Activated CD8-positive, alpha-beta T cell treated with anti-CD3 and anti-CD28 coated beads for 36 hours (primary cell): ENCODE measurements at places on chromosomes 11 and 22.
A peak's percentile ranks its signal among the peaks of the same experiment; 100 is the strongest.

DNA sequence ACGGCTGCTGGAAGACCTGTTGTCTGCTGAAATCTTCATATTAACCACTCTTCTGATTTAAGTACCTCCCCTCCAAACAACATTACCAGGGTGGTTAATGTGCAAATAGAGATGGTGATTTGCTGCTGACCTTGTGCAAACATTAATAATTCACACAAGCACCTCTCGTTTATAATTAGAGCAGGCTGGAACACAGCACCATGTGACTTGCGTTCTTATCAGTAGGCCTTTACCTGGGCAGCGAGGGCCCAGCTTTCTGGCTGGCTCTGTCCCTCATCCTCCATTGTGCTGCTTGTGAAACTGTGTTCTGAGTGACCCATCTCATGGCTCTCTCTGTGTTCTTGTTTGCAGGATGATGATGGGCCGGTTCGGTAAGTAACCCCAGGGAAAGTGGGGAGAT is 41.0 kb upstream of the PARVG start:
- no peak for DNase-seq

DNA sequence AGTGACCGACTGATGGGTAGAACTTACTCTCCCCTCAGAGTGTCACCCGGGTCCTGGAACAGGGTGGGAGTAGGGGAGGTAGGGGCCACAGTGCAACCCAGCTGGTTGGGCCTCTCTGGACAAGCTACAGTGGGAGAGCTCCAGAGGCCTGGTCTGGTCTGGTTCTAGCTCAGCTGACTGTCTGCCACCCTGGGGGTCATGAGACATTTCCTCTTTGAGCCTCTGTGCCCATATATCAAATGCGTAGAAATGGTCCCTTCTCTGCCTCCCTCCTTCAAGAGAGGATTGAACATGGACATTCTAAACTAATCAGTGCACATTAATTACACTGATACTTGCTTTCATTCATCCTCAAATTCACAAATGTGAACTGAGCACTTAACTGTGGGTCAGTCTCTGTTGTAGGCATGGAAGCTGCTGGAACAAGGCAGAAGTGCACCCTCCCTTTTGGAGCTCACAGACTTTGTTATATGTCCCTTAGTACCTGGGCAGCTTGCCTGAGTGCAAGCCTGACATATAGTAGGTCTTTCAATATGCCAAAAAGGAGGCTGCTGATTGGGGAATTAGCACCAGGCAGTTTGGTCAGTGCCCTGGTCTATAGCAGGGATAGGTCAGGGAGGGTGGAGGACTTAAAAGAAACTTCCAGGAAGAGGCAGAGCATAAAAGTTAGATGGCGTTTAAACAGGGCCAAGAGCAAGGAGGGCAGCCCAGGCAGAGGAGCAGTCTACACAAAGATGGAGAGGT is 25.7 kb downstream of the ARHGEF17 start:
- DNase-seq, result no peak

DNA sequence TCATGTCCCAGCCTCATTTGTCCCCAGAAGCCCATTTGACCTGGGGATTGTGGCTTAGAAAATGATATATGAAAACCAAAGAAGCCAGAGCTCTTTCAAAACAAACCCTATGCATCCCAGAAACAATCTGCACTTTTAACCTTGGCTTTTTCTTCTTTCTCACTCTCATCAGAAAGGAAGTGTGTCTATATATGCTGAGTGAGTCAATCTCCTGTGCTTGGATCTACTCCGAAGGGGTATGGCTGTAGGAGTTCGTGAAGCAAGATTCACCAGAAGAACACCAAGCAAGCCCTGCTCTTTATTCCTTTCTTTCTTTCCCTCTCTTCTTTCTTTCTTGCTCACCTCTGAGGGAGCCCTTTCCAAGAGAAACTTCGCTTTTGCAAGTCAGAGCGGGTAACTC is 636 bp downstream of the PAMR1 start:
- DNase-seq, result no peak

DNA sequence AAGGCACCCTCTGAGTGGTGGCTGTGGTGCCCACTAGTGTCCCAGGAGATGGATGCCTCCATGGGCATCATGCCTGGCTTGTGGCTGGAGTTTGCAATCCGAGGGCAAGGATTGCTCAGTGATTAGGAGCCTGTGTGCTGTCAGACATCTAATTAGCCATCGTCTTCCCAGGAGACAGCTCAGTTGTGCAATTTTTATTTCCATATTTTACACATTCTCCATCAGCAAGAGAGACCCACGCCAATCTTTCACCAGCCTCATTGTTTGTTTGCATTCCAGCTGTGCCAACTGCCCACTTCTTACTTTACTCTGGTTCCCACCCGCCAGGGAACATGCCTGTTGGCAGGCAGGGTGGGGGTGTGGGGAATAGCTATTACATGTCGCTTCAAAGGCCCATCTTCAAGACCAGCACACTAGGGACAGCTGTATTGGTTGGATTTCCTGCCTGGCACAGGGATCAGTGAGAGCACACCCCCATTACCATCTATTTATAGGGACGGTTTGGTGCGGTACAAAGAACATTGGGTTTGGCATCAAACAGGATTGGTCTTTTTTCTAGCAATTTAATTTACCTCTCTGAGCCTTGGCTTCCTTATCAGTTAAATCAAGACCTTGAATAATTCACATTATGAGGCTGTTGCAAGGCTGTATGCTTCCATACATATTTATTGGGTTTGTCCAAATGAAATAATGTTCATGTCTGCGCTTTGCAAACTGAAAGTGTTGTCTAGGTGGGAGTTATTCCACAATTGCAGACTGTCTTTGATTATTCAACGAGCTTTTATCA is 80.7 kb upstream of the NAV2 start:
- DNase-seq, result no peak

DNA sequence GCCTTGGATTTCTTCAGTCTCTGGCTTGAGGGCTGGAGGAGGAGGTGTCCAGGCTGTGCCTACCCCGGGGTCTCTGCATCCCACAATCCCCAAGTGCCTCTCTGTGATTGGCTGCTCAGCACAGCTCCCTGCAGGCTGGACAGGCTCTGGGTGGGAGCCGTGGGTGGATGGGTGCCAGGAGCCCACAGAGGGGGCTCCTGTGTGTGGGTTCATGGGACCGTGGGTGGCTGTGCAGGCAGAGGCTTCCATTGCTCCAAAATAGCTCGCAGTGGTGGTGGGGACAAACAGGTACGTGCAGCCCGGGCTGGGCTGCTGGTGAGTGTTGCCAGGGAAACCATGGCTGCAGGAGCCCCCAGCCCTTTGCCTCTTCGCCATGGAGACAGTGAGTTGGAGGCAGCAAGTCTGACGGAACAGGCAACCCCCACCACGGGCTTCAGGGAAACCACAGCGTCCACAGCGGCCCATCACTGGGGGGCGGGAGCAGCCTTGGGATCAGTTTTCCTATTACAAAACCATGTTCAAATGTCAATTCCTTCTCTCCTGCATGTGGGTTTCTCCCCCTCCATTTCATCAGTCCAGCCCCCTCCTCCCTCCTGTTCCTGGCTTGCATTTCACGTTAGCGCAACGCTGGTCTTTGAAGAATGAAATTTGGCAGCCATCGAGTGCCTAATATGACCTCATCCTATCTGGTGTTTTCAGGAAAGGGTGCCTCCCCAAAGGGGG is 155.2 kb downstream of the TRIM29 start:
- DNase-seq, result no peak

DNA sequence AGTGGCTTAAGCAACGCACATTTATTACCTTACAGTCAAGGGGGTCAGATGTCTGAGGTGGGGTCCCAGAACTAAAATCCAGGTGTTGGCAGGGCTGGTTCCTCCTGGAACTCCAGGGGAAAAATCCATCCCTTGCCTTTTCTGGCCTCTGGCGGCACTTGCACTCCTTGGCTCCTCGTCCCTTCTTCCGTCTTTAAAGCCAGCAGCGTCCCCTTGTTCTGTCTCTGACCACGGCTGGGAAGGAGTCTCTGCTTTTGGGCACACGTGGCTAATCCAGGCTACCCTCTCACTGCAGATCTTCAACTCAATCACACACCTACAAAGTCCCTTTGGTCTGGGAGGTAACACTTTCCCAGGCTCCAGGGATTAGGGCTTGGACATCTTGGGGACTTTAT is 73.5 kb upstream of the WNT7B start:
- DNase-seq, result no peak

GRCh38 chr11:71787098-71787823 is 45.7 kb upstream of the DEFB108B start:
- DNase-seq, result peak; percentile 95

DNA sequence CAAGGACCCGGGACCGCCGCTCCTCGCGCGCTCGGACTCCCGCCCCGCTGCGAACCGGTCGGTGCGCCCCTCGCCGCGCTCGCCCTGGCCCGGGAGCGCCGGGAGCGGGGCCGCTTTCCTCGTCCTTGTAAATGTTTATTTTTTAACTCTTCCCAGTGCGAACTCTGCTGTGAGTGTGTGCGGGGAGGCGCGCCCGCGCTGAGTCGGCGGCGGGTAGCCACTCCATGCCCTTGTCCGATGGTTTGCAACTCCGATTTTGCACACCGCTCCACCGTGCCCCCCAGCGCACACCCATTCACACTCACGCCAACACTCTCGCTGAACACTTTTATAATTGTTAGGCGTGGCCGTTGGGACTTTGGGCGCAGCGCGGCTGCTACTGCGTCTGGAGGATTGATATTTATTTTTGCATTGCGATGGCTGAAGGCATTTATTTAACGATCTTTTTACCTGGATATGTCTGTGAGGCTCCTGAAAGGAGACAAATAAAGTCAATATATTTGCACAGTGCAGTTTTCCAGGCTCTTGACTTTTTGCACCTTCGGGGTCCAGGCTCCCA is 1.0 kb downstream of the C11orf96 start:
- no peak for DNase-seq

- no peak for DNase-seq
These were observed 35.2 kb downstream of the NARS2 start for GRCh38 chr11:78539506-78539905.

- DNase-seq, result no peak
These were observed 102.9 kb upstream of the PLET1 start for GRCh38 chr11:112363527-112363926.

- no peak for DNase-seq
These were observed 26.7 kb downstream of the ALG8 start for GRCh38 chr11:78112582-78113275.

DNA sequence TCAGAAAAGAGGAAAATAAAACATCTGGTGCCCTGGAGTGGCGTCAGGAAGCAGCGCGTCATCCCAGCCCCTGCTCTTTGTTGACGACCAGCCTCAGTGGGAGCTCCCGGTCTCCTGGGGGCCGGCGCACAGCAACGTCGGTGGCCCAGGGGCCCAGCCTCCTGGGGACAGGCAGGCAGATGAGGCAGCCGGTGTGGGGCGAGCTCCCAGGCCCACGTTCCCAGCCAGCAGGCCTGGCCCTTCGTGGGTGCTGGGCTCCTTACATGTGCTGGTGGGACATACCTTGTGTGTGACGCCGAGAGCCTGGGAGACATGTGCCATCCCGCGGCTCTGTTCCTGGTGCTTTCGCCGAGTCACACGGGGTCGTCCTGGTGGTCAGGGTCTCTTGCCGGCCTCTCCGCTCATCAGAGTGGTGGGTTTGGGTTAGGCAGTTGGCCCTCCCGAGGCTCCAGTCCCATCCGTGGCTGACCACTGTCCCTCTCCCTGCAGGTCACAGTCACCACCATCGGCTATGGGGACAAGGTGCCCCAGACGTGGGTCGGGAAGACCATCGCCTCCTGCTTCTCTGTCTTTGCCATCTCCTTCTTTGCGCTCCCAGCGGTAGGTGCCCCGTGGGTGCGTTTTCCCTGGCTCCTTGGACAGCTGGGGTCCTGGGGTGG is 116.7 kb downstream of the KCNQ1OT1 start:
- no peak for DNase-seq

DNA sequence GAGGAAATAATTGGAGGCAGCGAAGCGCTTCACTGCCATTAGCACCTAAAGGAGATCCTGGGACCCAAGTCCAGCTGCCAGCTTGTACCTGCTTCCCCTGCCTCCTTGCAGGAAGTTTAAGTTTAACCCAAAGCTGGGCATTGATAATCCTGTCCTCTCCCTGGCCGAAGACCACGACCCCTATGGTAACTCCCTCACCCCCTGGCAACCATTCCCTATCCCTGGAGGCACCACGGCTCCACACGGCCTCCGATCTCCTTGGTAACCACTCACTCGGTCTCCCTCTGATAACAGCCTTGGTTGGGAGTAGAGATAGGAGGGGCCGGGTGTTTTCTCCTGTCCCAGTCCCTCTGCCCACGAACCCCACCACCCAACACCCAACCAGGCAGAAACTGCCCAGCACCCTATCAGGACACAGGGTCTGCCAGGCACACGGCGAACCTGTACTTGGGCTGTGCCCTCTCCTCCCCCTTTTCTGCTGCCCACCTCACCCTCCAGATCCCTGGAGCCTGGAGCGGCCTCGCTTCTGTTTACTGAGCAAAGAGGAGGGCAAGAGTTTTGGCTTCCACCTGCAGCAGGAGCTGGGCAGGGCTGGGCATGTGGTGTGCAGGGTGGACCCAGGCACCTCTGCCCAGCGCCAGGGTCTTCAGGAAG is 833 bp downstream of the NHERF4 start:
- DNase-seq, result no peak

- no peak for DNase-seq
These were observed 52.2 kb upstream of the CEP126 start for GRCh38 chr11:101862391-101863233.

- DNase-seq, result no peak
These were observed 513.5 kb upstream of the CNTN5 start for GRCh38 chr11:98507208-98507607.

DNA sequence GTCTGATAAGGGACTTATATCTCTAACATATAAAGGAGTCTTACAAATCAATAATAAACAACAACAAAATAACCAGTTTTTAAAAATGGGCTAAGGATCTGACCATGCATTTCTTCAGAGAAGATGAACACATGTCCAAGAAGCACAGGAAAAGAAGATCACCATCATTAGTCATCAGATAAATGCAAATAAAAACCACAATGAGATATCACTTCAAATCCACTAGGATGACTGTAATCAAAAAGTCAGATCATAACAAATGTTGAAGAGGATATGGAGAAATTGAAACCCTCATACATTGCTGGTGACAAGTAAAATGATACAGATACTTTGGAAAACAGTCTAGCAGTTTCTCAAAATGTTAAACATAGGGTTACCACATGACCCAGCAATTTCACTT is 61.2 kb upstream of the MYOD1 start:
- DNase-seq, result no peak

DNA sequence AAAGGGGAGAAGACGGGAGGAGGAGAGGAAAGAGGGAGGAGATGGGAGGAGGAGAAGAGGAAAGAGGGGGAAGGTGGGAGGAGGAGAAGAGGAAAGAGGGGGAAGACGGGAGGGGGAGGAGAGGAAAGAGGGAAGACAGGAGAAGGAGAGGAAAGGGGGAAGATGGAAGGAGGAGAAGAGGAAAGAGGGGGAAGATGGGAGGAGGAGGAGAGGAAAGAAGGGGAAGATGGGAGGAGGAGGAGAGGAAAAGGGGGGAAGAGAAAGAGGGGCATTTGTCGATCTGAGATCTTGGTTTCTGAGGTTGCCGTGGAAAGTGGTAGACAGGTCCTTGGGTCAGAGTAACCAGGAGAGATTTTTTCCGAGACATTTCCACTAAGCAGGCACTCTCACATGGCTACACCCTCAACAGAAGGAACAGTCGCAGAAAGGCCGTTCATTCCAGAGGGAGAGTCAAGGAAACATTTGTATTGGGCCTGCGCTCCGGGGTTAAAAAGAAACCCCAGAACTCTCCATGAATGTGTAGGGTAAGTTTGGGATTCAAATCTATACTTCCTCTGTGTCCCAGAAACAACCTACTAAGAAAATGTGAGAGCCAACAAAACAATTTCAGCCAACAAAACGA is 39.8 kb upstream of the CARS1 start:
- DNase-seq, result no peak

- DNase-seq, result no peak
These were observed 156.8 kb downstream of the WNT11 start for GRCh38 chr11:76049511-76049910.

- DNase-seq, result no peak
These were observed 23.3 kb downstream of the ARL14EP start for GRCh38 chr11:30346068-30346688.
